ENCODE measurements at places on chromosomes 7 and 10. TPM values are rescaled to one million over a fixed set of nuclear protein-coding genes. Genes with fewer than 3 reads are reported as not detected.

- no peak for DNase-seq
Measured at GRCh38 chr7:134514106-134514505, 13.3 kb upstream of the AKR1B10 start.

DNA sequence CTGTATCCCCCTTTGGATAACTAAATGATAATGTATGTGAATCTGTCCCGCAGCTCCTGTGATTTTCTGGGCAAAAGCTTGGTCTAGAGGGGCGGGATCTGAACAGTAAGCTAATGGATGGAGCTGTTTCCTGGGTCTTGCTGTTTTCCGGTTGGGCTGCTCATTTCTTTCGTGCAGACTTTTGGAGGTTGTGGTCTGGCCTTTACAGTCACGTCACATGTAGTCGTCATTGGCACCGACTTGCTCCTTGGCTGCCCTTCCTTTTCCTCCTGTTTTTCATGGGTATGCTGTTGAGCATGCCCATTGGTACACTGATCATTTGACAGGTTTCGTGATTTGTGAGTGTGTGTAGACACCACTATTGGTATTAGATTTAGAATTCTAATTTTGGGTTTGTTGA is 2.0 kb downstream of the FBH1 start:
- DNase-seq = no peak

GRCh38 chr7:31816810-31817209 is 129.8 kb downstream of the PPP1R17 start:
- no peak for DNase-seq

- DNase-seq = no peak
Measured at GRCh38 chr10:114751856-114752255, 69.7 kb upstream of the FHIP2A start.

DNA sequence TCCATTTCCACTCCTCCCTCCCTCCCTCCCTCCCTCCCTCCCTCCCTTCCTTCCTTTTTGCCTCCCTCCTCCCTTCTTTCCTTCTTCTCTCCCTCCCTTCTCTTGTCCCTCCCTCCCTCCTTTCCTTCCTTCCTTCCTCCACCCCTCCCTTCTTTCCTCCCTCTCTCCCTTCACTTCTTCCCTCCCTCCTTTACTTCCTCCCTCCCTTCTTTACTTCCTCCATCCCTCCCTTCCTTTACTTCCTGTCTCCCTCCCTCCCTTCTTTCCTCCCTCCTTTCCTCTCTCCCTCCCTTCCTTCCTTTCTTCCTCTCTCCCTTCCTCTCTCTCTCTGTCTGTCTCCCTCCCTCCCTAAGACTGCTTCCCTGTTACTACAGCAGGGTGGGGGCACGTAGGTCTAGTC is 598.6 kb upstream of the FOXK1 start:
- DNase-seq = no peak

DNA sequence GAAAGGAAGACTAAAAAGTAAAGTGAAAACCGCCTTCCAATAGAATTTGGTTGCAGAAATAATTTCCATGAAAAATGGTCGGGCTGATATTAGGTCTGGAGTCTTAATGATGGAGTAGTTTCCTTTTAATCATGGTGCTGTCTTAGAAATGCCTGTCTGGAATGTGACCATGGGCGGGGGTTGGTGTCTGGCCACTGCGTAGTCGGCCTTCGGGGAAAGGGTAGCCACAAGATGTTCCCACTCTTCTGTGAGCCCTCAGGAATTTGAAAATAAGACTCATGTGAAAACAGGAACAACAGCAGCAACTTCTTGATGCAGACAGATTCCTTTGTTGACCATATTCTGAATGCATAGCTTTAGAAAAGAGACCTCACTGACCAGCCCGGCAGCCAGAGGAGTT is 176.8 kb downstream of the KIAA1217 start:
- no peak for DNase-seq

MMRN2 gene
- 16.5 TPM for total RNA-seq

CRHR2 gene
- total RNA-seq = not detected

All from Peyer's patch (tissue), 4 donors.